ENCODE measurements at places on chromosomes 5 and 9.

DNA sequence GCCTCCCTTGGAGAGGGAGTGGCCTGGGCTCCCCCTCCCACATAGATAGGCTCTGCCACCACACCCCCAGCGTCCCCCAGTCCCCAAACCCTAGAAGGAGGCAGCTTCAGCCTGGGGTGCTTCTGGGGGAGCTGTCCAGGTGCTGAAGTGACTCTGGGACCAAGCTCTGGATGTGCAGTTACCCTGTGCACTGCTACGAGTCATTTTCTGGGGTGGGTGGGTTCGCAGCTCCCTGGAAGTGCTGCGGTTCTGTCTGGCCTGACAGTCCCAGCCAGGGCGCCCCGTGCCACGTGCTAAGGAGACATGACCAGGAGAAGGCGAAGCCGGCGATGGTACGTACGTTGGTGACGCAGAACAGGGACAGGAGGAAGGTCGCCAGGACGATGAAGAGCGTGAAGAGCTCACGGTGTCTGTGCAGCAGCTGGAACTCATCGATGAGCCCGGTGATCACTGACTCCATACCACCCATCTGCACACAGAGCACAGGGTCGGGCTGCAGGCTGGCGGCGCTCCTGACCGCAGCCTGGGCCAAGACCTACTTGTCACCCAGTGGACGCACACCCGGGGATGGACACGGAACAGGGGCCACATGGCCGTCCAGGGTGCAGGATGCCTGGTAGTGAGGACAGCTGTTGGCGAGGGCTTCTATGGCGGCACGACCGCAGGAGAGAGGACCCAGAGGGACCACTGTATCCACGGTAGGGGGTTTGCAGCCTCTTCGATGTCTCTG is 35.7 kb downstream of the SLC6A3 start:
- peak; percentile 28 for DNase-seq

DNA sequence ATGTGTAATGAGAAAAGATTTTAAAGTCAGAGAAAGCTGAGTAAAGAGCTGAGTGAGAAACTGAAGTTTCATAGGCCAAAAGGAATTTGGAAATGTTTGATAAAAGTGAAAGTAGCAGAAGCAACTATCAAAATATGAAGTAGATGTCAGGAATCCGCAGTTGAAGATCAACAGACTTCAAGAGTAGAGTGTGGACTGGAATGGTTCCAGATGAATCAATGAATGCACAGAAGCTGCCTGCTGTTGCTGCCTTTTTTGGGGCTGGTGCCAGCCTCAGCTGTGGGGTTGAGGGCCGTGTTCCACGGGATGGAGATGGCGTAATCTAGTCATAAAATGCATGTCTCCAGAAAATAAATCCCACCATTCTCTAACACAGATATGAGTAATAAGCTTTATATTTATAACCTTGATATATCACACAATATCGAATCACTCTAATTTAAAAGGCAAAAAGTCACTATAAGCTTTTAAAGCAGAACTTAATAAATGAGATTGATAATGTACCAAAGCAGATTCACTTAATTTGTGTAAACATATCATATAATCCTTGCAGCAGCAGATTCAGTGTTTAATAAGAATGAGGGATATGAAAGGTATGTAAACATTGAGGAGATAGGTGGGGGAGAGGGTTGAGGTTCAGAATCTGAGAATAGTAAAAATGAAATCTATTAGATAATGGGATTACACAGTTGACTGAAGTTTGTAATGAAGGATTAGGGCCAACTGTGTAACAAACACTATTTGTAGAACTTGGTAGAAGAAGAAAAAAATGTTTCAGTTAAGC is 652.3 kb upstream of the FTMT start:
- DNase-seq = no peak

DNA sequence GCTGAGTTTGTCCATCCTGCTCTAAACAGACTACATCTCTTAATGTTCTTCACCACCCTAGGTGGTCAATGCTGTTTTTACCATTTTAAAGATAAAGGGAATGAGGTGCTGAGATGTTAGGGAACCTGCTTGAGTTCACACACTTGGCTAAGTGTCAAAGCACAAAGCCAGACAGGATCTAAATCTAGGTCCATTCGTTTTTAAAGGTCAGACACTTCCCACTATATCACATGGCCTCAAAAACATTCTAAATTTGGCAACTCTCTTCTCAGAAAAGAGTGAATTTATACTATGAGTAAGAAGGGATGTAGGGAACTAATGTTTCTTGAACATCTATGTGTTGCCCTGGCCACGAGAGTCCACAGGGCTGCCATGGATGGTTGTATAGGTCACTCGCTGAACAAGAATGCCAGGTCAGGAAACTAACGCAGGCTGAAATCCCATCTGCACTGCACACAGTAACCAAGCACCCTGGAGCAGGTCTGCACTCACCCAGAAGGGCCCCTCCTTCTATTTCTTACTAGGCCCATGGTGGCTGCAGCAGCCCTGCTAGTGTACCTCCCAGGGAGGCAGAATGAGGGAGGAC is 213.0 kb downstream of the SPOCK1 start:
- no peak for DNase-seq

GRCh38 chr5:144289277-144289676 is 118.6 kb downstream of the KCTD16 start:
- no peak for DNase-seq

- DNase-seq = no peak
Observed at GRCh38 chr9:120935383-120935857, 8.8 kb upstream of the TRAF1 start.

- DNase-seq = no peak
Observed at GRCh38 chr5:167574464-167574863, 717.0 kb upstream of the WWC1 start.

DNA sequence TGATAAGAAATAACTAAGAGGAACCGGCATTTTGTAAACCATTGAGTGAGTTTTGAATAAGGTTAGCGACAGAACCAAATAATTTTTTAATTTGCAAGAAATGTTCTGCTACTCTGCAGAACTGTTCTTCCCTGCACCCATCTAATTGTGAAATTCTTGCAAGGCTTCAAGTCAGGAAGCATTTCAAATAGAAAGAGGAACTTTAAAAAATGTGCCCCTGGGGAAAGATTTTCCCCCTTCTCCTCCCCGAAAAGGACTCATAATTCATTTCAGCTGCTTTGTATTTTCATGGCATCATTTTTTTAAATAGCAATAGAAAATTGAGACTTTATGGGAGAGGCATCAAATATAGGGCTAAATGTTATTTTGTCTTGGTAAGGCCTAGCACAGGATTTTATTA is 180.9 kb upstream of the ANKRD55 start:
- DNase-seq = no peak

DNA sequence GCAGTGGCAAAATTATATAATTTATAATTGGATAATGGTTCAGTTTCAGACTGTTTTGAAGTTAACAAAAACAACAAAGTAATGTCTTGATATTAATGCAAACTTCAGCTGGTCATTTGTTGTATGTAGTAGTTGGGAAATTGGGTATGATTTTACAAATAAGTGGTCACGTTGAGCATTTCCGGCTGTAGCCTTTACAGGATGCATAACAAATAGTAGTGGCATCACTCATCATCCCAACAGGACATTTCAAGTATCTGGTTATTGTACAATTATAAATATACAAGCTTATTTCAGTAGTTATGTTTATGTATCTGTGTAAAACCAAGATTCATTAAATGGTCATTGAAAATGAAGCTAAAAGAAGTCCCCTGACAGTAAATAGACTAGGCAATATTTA is 72.9 kb downstream of the SMIM15 start:
- DNase-seq = no peak

- no peak for DNase-seq
Observed at GRCh38 chr5:43315263-43315662, 2.1 kb upstream of the HMGCS1 start.

DNA sequence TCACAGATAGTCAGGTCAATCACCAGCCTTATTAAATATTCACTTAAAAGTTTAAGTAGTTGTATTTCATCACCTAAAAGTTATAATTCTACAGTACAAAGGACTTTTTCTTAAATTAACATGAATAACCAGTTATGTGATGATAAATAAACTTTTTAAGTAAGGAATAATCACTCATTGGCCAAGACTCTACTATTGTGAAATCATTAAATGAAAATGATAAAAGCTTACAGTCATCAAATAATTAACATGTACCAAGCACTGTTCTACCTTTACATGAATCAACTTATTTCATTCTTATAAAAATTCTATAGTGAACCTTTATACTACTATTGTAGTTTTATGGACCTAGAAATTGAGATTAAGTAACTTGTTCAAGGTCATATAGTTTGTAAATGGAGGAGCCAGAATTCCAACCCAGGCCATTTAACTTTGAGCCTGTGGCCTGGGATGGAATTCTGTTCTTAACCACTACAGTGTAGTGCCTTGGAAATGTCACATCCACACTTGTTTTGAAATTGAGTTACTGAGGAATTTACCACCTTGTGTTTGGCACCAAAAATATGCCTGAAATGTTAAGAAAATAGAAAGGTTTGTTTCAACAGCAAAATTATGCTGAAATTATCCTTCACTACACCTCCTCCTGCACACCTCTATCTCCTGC is 32.8 kb upstream of the MSANTD3 start:
- DNase-seq = no peak

DNA sequence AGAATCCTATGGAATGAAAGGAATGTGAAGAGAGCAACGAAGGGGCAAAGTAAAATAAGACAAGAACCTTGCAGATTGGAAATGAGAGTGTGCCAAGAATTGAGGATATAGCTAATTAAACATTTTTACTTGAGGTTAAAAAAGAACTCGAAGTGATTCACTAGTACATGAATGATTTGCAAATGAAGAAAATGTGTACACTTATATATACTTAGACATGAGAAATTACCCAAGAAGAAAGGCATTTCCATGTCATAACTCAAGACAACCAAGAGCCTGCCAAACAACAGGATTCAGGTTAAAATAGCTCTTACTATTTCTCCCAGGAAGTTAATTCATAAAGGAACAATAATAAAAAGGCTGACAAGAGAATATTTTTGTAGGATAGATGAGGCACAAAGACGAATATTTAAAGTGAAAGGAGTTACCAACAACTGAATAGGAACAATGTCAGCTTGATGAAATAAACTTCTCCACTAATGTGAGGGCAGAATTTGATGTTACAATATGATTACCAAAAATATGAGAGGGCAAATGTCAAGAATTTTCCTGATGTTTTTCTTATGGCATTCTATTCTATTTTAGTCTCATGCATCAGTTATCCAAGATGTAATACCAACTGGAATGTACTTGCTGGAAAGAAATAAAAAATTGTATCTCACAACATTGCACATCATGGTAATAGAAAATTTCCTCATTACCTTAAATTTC is 18.9 kb upstream of the NPR3 start:
- DNase-seq = no peak

DNA sequence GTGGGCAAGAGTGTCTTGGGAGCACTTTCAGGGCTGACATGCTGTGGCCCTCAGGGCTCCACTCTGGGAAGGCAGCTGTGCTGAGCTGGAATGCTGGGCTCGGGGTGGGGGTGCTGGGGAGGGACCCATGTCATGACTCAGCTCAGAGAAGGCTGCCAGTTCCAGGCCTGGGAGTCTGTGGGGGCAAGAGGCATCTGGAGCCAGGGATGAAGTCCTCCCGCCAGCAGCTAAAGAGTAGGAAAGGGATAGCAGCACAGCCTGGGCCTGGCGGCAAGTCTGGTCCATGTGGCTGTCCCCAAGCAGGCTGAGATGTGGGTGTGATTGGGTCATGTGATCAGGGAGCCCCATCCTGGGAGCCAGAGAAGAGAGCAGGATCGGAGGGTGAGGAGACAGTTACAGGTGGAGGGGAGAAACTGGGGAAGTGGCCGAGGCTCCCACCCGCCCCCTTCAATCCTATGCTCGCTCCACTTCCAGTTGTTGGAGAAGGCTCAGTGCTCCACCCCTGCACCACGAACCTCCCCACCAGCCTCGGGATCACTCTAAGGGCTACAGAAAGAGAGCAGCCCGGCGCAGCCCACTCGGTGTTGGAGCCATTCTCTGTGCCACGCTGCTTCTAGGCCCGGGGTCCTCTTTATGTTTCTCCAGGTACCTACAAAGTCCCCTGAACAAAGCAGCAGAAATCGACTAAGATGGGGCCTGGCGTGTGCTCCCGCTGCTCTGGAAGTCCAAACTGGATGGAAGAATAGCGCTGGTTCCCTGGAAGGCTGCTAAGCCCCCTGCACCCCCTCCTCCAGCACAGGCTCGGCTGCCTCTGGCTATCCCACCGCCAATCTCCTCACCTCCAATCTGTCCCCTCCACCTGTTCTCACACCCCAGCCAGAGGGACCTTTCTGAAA is 12.0 kb downstream of the PDGFRB start:
- DNase-seq = no peak

DNA sequence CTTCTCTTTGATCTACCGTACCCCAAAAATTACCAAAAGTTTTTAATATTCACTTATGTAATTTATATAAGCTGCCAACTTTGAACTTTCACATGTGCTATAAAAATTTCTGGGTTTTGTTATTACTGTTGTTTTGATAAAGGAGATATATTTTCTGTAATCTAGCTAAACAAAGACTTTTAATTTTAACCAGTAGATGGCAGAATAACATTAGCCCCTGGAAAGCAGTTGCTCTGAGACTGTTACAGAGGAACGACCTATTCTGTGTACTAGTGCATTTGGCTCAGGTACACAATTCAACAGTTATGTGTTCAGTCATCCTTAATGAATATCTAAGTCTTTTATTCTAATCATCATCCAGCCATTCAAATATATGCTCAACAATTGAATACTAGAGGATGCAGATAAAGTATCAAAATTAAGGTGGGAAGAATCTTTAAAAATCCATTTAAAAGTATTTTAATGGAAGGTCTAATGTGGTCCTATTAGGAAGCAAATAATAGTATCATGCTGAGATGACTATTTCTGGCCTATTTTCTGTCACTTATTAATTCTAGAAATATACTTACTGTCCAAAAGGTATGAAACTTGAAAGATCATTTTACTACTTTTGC is 8.6 kb downstream of the KLHL9 start:
- DNase-seq = no peak

DNA sequence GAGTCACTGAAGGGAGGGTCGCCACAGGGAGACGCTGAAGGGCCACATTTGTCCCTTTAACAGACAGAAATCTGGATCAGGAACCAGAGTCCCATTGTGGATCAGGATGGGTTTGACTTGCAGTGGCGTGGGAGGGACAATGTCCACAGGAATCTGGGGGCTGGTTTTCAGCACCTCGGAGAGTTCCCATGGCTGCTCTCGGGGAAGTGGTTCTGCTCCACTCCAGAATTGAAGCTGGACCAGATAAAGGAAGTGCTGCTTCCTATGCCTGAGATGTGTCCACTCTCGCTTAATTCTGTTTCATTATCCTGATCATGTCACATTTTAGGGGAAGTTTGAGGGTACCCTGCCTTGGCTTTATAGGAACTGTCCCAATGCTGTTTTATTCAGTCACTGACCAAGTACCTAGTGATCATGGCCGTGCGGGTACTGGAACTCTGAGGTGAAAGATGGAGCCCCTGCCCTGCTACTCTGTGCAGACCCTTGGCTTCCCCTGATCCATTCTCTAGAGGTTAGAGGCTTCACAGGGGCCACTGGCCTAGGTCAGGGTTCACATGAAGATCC is 28.7 kb downstream of the ENHO start:
- peak; percentile 15 for DNase-seq

- DNase-seq = no peak
Observed at GRCh38 chr5:170451747-170452365, 52.0 kb upstream of the KCNIP1 start.
